ENCODE measurements at places on chromosomes 13 and 19.
A peak's percentile ranks its signal among the peaks of the same experiment; 100 is the strongest.

DNA sequence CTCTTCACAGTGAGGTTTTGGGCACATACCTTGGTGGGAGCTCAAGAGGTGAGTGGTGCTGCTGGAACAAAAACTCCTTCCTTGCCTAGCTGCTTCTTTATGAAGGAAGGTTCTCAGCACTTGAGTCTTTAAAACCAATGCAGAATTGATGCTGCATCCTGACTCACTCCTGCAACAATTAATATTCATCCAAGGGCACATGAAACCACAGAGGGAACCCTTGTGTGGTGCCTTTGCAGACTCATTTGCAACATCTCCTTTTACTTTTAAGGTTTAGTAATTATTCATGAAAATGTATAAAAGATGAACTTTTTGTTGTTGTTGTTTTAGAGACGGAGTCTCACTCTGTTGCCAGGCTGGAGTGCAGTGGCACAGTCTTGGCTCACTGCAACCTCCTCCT, 30.1 kb downstream of the OPA3 start:
- DNase-seq = no peak

DNA sequence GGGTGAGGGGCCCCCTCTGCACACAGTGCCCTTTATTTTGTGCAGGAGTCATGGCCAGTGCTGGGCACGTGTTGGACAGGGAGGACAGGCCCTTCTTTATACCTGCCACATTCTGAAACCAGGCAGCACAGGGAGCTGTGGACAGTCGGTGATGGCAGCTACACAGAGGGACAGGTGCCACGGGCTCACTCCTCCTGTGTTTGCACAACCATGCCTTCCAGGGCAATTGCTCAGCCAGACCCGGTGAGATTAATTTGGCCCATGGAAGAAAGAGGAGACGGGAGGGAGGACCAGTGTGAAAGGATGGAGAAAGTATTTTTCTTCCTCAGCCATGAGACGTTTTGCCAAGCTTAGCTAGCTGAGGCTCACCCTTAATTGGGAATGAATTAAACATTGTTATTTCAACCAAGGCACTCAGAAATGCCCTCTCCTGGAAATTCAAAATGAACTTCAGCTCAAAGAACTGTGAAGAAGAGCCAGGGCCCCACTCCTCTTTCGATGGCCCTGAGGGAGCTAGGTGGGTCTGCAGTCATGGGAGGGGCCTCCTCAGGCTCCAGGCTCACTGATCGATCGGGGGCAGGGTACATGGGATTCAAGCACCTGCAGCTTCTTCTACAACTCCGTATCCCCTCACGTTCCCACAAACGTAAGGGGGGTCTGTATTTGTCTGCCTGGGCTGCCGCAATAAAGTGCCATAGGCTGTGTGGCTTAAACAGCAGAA, 41.2 kb downstream of the SHISA2 start:
- no peak for DNase-seq

- DNase-seq = no peak
Measured at GRCh38 chr13:40318366-40318765, 348.1 kb downstream of the FOXO1 start.

GRCh38 chr13:113178896-113179167, 20.4 kb downstream of the PROZ start:
- DNase-seq = no peak

GRCh38 chr13:31749929-31750328, 10.6 kb downstream of the RXFP2 start:
- DNase-seq = no peak

DNA sequence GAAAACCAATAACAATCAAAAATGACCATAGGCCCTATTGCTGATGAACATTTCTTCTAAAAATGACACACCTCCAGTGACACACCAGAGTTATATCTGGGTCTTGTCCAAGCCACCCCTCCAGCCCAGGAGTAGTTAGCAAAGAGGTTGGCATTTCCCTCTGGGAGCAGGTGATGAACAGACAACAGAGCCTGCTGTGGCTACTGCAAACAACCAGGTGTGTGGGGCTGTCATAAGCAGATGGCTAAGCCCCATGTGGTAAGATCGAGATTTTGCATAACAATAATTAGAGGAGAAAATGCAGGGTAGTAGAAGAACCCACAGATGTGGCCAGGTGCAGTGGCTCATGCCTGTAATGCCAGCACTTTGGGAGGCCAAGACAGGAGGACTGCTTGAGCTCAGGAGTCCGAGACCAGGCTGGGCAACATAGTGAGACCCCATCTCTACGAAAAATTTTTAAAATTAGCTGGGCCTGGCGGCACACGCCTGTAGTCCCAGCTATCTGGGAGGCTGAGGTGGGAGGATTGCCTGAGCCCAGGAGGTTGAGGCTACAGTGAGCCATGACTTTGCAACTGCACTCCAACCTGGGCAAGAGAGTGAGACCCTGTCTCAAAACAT, 5.0 kb downstream of the XRCC1 start:
- no peak for DNase-seq

- no peak for DNase-seq
Measured at GRCh38 chr19:13301627-13302334, 151.6 kb downstream of the IER2 start.

GRCh38 chr13:104487006-104487405, 1420.8 kb upstream of the SLC10A2 start:
- no peak for DNase-seq

DNA sequence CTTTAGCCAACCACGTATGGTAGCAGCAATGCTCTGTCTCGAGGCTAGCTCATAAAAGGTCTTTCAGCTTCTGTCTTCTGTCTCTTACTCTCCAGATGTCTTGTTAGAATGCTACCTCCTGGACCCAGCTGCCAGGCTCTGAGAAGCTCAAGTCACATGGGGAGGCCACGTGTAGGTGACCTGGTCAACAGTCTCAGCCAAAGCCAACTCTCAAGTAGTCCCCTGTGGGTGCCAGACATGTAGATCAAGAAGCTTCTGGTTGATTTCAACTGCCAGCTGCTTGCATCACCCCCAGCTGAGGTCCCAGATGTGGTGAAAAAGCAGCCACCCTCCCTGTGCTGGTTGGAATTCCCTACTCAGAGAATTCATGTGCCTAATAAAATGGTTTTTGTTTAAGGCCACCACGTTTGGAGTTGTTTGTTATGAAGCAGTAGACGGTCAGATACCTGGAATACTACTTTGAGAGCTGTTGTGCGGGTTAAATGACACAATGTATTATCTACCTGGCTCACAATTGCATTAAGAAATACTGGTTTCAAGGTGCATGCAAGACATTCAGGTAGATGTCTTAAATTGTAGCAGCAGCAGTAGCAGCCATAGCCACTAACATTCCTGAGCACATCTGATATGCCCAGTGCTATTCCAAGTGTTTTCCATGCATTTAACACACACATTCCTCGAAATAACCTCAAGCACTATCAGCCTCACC, 131.0 kb upstream of the RFC3 start:
- DNase-seq = no peak

GRCh38 chr19:35267818-35268535, 785 bp upstream of the USF2 start:
- peak; percentile 74 for DNase-seq

GRCh38 chr13:50122455-50122854, 107.2 kb downstream of the KCNRG start:
- no peak for DNase-seq

DNA sequence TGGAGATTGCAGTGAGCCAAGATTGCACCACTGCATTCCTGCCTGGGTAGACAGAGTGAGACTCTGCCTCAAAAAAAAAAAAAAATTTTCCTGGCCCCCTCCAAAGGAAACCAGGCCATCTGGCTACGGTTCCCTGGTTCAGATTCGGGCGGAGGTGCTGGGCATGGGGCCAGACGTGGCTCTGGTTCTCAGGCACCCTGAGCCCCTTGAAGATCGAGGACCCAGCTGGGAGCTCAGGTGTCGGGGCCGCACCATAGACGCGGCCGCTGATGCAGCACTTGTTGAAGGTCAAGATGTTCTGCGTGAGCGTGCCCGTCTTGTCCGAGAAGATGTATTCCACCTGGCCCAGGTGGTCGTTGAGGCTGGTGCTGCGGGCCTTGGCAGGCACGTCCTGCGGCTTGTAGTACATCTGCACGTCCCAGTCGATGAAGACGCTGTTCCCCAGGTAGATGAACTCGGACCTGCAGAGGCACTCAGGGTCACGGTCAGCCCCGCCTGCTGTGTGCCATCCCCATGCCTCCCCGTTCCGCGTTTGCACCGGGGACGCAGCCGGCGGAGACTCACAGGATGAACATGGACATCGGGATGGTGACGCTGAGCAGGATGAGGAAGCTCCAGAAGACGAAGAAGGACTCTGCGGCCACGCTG, 12.3 kb downstream of the ATP8B3 start:
- no peak for DNase-seq

- no peak for DNase-seq
Measured at GRCh38 chr19:24062190-24062589, 24.8 kb upstream of the ZNF254 start.

- no peak for DNase-seq
Measured at GRCh38 chr19:50415661-50416033, 3.1 kb upstream of the SPIB start.

DNA sequence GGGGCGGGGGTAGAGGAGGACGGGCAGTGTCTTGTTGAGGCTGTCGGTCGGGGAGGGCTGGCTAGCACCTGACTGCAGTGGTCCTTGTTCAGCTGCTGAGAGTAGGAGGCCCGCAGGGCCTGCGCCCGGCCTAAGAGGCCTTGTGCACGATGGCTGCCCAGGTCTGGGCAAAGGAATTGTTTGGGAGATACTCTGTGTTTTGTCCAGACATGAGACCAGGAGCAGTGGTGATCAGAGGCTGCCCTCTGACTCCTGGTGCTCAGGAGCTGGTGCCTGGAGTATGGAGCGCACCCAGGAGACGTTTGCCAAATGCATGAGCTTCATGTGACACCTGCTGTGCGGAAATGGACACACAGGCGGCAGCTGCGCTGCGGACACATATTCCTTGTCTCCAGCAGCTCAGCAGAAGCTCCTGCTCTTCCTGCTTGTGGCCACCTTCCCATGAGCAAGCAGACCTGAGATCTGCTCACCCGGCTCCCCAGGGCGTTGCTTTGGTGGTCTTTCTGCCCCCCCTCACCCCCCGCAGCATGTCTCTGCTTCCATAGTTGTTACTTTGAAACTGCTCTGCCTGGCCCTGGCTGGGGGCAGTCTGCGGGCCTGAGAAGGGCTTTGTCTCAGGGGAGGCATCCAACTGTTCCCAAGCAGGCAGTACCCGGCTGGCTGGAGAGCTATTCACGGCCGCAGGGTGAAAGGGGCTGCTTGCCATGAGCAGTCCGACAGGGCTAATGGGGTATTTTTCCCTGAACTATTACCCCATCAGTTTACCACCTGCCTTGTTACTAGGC, 163.9 kb downstream of the TEX29 start:
- no peak for DNase-seq

DNA sequence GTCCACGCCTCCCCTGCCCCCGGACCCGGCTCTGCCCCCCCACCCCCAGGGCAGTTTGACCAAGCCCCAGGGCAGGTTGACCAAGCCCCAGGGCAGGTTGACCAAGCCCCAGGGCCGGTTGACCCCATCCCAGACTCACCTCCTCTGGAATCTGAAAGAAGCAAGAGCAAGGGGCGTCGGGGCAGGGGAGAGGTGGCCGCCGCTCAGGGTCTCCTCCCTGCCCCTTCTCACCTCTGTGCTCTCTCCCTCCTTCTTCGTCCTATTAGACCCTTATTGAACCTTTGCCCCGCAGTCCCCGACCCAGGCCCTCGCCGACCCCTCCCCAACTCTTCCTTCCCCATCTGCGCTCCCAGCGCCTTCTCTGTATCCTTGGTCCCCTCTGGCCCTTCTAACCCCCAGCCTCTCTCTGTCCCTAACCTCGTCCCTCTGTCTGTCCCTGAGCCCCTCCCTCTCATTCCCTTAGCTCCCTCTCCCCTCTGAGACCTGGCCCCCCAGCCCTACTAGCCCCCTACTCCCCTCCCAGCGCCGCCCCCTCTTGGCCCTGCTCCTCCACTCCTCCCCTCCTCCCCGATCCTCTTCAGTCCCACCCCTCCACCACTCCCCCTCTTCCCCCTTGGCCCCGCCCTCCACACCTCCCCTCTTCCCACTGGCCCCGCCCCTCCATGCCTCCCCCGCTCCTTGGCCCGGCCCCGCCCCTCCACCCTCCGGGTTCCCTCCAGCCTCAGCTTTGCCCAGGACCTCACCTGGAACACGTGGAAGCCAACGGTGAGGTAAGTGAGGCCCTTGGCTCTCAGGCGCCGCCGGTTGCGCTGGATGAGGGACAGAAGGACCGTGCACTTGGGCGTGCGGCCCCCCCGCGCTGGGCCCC, 7.6 kb downstream of the CAPN12 start:
- peak; percentile 64 for DNase-seq

DNA sequence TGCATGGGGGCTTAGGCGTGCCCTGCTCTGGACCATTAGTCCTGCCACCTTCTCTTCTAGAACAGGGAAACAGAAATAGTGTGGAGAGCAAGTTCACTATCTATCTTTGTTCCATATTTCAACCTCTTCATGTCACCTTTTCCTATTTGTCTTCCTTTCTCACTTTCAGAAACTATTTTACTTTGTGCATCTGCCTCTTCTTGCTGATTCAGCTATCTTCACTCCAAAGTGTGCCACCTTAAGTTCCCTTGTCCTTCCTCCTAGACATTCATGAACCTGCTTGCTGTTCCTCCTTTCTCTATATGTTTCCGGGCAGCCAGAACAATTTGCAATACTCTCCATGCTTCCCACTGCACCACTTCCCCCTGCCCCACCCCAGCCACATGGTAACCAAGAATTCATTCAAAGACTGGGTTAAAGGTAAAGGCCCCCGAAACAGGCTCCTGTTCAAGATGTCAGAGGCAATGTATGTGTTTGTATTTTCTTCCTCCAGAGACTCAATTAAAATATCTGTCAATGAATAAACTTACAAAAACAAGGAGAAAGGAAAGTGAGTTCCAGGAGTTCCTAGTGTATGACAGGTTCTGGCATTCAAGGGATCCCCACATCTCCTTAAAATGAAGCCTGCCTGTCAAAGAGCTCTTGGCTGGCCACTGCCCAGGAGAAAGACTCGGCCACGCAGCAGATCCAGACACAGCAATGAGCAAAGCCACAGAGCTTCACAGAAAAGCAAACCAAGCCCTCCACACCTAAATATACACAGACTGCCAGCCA, 268.1 kb downstream of the DNAJC15 start:
- DNase-seq = no peak

GRCh38 chr19:38093587-38093986, 130.4 kb downstream of the DPF1 start:
- DNase-seq = no peak

GRCh38 chr19:2164020-2164998, 576 bp downstream of the DOT1L start:
- peak; percentile 31 for DNase-seq

DNA sequence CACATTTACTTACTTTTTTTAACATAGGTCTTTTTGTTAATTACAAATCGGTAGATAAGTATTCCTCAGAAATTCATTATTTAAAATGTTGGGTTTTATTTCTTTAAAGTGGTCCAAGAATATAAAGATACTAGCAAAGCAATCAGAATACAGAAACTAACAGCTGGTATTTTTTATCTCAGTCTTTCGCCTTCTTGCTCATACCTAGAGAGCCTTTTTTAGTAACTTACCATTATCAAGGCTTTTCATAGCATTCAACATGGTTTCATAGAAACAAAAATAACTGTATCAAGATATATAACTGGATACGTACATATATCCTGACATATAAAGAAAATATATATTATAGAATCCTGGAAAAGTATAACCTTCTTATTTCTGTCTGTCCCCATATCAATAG, 227.8 kb upstream of the MIR17HG start:
- no peak for DNase-seq

GRCh38 chr19:40906512-40906911, 24.5 kb upstream of the CYP2A7 start:
- no peak for DNase-seq

Measured in stimulated activated CD4-positive, alpha-beta T cell treated with anti-CD3 and anti-CD28 coated beads, Interleukin-4, amount 100 ng/mL, for 24 hours (primary cell).